Esophagus squamous epithelium (tissue), 5 donors: ENCODE measurements at places on chromosomes 12 and 14.

GRCh38 chr14:79693935-79694334, 517.4 kb downstream of the DIO2 start:
- no peak for DNase-seq

- no peak for DNase-seq
Observed at GRCh38 chr14:90511795-90512328, 115.0 kb downstream of the CALM1 start.

DNA sequence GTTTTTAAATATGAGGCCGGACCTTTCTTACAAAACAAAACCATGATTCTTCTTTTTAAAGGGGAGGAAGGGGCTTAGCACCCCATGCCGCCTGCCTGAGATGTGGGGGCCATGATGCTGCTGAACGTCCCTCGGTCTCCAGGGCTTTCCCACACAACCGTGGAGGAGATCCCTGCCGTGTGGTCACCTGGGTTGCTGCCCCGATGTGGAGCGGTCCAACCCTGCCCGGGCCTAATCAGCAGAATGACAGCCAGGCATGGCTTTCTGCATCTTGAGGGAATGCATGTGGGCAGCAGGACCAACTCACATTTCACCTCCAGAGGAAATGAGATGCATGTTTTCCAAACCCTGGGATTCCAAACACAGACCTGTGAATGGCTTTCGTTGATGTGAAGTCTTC, 48.9 kb upstream of the C14orf180 start:
- DNase-seq: no peak

DNA sequence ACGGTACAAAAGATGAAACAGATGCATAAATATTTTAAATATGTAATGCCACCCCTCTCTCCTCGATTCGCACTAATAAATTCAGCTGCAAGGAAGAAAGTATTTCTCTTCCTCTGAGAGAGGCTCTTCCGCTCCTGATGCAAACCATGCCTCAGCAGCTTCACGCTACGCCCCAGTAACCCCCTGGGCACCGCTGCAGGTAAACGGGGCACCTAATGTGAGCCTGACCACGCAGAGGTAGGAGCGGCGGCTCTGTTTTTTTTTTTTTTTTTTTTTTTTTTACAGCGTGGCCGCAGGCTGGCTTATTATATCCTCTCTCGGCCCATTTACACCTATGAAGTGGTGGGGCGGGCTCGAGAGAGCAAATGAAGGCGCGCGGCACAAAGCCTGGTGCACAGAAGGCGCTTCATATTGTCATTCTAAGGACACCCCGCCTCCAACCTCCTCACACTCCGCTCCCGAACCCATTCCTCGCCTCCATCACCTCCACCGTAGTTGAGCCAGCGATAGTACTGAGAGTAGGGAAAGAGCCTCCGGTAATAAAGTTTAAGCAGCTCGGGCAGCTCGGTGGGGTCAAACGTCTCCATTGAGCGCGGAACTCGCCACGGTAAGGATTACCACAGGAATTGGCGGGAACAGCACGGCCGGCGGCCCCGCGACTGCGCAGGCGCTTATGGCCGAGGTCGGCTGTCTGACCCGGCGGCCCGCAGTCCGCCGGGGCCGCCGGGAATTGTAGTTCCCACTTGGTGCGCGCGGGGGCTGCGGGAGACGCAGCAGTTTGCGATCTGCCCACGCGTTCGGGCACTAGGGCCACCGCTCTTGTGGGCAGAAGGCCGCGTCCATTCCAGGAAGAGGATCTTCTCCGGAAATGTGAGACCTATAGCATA, at the start of gene PRIM1:
Gene PRIM1, minus strand, starts transcription at position 612 of the 887 bp plus-strand sequence. Its CDS starts 25 bp downstream, at position 587.
- DNase-seq: no peak

- DNase-seq: no peak
Observed at GRCh38 chr12:12488296-12488695, 74.4 kb downstream of the DUSP16 start.

DNA sequence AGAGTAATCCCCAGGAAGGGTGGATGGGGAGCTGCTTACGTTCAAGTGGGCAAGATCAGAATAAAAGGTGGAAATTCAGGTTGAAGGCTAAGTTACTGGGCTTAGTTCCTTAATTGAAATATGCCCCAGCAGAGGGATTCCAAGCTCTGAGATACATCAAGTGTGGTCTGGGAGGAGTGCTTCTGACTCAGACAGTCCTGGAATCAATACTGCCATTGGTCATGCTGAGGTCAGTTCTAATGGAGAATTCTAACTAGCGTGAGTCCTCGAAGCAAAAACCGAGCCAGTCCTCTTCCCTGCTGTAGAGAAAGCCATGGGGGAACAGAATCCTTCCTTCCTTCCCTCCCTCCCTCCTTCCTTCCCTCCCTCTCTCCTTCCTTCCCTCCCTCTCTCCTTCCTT, 39.9 kb downstream of the NOS1 start:
- DNase-seq: no peak

GRCh38 chr12:108773798-108774788, 42.8 kb upstream of the CORO1C start:
- DNase-seq: no peak

DNA sequence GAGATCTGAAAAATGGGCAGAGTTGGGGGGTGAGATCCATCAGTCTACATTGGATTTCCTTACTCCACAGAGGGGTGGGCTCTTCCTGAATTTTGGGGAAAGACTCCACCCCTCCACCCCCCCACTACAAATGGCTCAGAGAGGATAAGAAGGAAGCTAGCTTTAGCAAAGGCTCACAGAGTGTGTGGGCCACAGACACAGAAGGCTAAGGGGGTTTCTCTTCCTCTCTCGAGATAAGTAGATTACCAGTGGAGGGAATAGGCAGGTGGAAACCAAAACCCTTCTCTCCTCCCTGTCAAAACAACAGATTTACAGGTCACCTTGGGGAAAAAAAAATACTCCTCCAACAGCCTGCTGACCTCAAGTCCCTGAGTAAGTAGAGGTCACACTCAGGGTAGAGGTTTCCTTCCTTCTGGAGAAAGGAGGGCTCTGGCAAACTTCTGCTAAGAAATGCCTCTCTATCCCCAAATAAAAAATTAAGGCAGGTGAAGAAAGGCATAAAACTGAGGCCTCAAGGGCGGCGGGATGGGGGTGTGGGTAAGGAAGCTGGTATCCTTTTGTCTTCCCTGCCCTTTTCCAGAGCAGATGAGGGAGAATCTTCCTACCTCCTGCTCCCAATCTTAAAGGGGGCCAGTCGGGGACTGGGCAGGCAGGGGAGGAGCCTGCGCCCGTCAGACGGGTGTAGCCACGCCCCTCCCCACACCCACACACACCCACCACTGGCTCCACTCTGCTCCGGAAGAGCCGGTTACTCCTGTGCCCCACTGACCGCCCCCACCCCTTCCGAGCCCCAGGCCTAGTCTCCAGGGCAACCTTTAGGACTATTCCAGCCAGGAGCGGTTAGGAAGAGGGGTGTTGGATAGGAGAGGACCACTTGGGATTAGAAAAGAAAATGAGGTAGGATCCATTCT, 1.9 kb upstream of the BAZ2A start:
- no peak for DNase-seq

GRCh38 chr12:47778881-47779280, 5.8 kb downstream of the SLC48A1 start:
- DNase-seq: no peak

- no peak for DNase-seq
Observed at GRCh38 chr12:42590330-42590934, 886 bp upstream of the PRICKLE1 start.

DNA sequence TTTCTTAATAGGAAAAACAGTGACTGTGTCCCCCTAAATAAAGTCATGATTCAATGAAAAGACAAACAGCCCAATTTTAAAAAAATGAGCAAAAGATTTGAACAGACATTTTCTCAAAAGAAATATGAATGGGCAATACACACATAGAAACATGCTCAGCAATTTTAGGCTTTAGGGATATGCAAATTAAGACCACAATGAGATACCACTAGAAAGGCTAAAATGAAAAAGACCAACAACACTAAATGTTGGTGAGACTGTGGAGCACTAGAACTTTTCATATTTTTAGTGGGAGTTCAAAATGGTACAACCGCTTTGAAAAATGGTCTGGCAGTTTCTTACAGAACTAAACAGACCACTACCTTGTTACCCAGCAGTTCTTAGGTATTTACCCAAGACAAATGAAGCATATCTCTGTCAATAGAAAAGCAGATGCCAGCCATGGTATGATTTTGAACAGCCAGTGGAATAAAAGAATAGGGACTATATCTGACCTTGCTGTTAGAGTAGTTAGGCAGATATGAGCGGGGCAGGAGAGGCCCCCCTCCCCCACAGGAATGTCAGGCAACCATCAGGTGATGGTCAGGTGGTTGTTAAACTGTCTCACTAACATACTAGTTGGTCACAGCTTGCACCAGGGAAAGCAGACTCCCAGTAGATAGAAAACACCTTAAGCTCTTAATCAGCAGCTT, 108.8 kb downstream of the PRKCH start:
- no peak for DNase-seq

DNA sequence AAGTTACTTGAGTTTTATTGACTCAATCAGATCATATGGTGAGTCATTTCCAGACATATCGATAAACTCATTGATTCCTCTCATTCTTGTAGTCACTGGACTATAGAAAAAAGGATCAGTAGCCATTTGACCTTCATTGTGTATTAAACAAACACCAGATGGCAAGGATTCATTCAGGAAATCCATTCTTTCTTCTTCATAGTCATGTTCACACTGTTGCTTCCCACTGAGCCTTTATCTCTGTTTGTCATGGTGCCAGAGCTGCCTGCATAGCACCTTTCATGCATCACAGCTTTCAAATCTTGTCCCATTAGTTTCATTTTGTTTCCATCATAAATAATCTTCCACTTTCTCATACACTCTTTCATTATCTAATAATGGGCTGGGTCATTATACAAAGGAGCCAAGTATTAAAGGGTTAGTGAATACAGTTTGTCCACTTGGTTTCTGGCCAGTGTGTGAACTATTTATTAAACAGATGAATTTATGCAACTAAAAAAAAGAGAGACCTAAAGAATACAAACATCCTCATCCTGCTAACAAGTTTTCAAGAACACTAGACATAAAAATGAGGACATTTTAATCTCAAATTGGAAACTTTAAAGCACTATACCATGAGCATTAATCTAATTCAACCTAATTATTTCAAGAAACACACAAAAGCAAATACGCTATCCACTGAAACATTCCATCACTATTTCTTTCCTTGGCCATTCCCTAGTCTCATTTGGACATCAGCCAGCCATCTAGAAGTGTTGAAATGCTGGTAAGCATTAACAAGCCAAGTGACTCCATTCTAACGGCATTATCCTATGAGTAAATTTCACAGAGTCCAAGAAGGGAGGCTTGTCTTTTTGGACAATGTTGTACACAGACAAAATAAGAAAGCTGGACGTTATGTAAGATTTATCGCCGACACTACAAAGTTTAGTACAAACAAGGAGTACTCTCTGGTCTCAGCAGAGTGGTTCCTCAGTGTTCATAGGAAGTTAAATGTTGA, 476.5 kb downstream of the FOXG1 start:
- DNase-seq: no peak

DNA sequence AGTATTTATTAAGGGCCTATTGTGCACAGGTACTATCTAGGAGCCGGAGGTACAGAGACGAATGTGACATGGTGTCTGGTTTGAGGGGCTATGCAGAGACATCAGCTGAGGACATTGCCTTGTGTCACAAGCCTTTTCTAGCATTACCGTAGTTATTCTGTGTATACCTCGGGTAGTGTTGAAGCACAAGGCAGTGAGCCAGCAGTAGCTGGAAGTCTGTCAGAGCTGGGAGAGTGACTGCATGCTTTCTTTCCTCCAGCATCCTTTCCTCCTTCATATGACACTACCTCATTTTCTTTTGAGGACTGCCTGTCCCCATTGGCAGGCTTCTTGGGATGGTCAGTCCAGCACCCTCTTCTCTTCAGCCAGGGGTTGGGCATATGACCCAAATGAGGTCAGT, 77.0 kb downstream of the POLR3B start:
- no peak for DNase-seq

GRCh38 chr12:51496895-51497294, 72.3 kb downstream of the SLC4A8 start:
- DNase-seq: no peak

DNA sequence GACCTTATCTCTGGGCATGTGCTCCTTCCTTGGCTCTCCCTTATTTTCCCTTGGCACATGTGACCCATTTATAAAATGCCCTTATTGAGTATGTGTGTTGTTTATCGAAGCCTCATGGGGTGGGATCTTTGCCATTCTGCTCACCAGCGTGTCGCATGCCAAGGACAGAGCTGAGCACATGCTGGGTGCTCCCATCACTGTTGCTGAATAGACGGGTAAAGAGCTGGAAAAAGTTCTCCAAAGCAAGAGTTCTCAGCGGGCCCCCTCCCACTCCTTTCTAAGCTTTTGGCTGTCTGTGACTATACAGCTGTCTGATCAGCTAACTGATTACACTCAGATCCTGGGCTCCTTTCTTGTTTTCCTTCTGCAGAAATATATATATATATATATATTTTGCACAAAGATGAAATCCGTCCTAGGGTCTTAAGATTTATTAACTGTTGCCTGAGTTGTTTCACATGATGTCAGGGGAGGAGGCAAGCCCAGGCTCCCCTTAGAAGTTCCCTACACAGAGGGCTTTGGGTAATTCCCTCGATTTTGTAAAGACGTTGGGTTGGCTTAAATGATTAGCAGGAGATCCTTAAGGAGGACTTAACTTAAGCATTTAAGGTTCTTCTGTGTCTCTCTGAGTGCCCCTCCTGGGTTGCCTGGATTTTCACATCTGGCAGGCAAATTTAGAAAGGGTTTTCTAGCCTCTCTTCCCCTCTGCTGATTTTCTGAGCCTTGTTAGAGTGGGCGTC, 71.6 kb downstream of the TMEM132C start:
- DNase-seq: no peak

DNA sequence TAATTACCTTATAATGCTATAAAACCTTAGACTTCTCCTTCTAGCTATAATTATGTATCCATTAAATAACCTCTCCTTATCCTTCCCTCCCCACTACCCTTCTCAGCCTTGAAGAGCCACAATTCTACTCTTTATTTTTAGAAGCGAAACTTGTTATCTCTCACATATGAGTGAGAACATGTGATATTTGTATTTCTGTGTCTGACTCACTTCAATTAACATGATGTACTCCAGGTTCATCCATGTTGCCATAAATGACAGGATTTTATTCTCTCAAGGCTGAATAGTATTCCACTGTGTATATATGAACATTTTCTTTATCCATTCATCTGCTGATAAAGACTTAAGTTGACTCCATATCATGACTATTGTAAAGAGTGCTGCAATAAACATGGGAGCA, 485.6 kb downstream of the FLRT2 start:
- DNase-seq: no peak

- DNase-seq: no peak
Observed at GRCh38 chr12:118206107-118206412, 70.1 kb downstream of the PEBP1 start.
